ENCODE measurements at places on chromosomes 4 and X.

DNA sequence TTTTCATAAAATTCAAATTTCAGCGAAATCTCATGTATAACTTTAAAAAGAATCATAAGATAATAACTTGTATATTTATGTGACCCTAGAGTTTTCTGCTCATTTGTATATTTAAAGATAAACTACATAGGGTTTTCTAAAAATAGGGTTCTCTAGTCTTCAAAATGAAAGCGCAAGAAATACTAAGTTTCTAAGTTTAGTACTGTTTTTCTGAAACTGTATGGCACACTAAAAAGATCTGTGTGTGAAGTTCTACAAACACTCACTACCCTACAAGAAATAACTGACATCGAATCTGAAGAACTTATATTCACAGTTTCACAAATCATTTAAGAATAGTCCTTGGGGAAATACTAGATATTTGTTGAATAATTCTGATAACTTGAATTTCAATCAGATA lies 38.7 kb upstream of the NDST4 start:
- no peak for DNase-seq

- no peak for DNase-seq
These were observed 53.1 kb downstream of the CHRNA9 start for GRCh38 chr4:40388239-40388638.

GRCh38 chr4:181281451-181281850 lies 961.8 kb upstream of the TENM3 start:
- no peak for DNase-seq

- DNase-seq = no peak
These were observed 30.1 kb downstream of the RTL5 start for GRCh38 chrX:72101597-72102037.

GRCh38 chr4:41281038-41281634 lies 24.4 kb downstream of the UCHL1 start:
- DNase-seq = peak; percentile 54

GRCh38 chr4:24748758-24749350 lies 46.5 kb upstream of the SOD3 start:
- no peak for DNase-seq

DNA sequence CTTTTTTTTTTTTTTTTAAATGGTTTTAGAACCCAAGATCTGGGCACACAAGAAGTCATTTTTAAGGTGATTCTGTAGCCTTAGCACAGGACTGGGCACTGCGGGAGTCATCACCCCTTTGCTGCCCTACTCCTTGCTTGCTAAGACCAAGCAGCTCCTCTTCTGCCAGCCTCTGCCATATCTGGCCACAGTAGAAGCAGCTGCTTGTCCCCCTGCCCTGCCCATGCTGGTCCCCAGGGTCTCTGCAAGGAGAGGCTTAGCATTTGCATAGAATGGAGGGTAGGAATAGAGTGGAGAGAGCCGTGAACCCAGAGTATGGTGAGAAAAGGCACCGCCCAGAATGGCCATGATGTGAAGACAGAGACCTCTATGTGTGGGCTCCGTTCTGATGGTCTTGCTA lies 109.3 kb downstream of the ADRA2C start:
- no peak for DNase-seq

DNA sequence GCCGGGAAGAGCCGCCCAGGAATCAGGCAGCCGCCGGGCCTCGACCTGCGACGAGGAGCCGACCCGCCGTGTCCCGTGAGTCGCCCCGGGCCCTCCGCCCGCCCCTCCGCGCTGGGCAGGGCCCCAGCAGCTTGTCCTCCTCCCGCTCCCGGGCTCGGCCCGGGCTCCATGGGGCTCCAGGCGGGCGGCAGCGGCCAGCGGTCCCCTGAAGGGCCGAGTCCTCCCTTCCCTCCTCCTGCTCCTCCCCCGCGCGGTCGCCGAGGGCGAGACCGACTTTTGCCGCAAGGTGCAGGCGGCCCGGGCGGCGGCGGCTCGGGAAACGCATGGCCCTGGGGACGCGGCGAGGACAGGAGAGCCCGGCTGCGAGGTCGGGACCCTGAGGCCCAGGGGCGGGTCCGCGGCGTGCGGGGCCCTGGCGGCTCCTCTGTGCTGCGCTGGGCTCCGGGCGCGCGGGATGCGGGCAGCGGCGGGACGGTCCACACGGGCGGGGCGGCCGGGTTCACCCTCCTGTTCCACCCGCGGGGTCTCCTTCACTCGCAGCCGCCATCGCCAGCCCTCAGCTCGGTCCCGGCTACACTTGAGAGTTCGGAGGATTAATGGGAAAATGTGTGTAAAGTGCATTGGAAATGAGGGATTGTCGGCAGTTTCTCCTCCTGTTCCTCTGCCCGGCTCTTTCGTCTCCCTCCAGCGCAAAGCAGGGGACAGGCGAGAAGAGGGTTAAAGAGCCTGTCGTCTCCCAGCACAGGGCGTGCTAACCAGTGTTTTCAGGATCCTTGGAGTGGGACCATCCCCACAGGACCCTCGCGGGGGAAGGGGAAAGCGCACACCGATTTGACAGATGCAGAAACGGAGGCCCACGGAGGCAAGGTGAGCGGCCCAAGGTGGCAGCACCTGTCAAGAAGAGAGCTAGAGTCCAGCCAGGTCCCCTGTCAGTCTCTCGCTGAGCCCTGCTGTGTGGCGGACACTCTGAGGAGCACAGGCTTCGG lies 16.6 kb upstream of the ZNF718 start:
- no peak for DNase-seq

DNA sequence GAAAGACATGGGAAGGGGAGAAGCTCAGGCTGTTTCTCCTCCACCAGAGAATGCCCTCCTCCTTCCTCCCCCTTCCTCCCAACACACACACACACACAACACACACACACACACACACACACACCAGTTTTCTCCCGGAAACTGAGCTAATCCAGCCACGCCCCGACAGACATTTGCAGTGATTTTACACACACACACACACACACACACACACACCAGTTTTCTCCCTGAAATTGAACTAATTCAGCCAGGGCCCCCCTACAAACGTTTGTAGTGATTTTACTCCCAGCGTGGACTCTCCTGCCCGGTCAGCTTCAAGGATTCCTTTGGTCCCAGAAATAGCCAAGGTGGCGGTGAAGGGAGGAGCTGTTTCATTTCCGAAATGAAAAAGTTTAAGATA lies 32.9 kb upstream of the STX18 start:
- DNase-seq = no peak

DNA sequence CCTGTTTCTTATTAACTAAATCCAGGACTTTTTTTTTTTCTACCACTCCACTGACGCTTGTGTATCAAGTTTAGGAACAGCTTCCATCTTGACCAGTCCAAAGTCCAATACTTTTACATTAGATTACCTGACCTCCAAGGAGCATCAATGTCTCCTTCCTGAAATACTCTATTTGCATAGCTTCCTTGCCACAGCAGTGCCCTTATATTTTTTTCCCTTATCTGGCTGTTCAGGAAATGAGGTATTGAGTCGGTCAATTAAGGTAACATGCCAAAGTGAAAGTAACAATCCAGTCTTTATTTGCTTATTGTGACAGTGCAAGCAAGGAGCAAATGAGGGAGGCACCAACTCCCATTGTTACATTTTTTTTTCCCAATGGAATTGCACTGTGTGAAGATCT lies 730.8 kb upstream of the NDST4 start:
- no peak for DNase-seq

- DNase-seq = no peak
These were observed 132.7 kb downstream of the TMEM164 start for GRCh38 chrX:110135618-110136017.

DNA sequence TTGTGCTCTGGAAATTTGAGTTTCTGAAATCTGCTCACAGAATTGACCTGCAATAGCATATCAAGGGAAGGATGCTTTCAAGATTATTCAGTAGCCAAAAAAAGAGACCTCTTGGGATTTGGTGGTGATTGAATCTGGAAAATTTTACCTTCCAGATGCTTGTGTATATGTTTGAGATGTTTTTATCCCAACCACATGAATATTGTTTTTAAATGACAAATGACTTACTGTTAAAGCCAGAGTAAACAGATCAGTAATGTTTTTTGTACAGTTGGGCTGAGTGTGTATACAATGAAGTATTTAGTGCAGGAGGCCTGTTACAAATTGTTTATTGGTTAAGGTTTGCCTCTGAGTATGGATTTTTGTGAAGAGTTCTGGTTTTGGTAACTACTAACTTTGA lies 126.5 kb downstream of the CBR4 start:
- DNase-seq = no peak

GRCh38 chr4:84500386-84501201 lies 1.5 kb upstream of the NKX6-1 start:
- DNase-seq = no peak

GRCh38 chr4:2068198-2068470 lies 9.0 kb downstream of the NAT8L start:
- no peak for DNase-seq

GRCh38 chr4:167966143-167966542 lies 126.2 kb upstream of the ANXA10 start:
- DNase-seq = no peak

- no peak for DNase-seq
These were observed 12.1 kb upstream of the CC2D2A start for GRCh38 chr4:15457406-15458201.

DNA sequence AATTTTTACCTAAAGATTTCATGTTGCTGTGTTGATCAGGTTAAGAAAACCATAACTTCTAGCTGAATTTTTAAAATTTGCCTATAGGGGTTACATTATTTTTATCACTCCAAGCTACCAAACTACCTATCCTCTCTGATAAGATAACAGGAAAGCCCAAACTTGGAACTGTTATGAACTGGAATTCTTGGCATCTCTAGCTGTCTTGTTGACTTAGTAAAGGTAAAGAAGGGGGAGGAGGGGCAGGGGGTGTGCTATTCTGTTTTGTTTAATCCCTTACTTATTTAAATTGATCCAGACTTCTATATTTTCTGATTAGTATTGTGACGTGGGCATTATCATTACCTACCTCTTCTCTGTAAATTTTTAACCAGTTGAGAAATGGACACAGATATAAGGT lies 54.7 kb downstream of the SLAIN2 start:
- no peak for DNase-seq

GRCh38 chr4:95761871-95762270 lies 78.0 kb upstream of the PDHA2 start:
- no peak for DNase-seq

DNA sequence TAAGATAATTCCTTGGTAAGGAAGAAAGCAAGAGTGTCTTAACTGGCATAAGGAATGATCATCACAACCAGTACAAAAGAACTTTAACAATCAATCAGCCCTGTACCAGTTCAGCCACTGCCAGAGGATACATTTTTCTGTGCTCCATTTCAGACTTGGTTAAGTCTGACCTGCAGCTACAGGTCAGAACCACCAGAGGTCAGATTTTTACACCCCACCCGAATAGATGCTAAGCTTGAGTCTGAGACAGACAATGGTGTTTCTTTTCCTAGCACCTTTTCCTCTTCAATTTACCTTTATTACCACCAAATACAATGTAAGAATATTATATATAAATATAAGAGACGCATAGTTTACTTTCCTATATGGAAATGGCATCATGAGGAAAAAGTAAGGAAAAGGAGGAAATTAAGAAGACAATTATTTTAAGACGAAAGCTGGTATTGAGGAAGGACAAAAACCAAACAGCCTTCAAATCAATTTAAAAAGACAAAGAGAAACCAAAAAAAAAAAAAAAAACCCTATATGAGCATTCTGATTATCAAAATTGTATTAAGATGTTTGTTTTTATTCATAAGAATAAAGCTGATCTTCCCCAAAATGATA lies 215.3 kb upstream of the TTC29 start:
- DNase-seq = no peak

GRCh38 chr4:112647785-112648184 lies 10.8 kb downstream of the LARP7 start:
- no peak for DNase-seq

GRCh38 chr4:128703948-128704347 lies 105.6 kb upstream of the JADE1 start:
- no peak for DNase-seq

GRCh38 chrX:39459952-39460351 lies 637.8 kb downstream of the BCOR start:
- no peak for DNase-seq

GRCh38 chr4:109648266-109648996 lies 54.8 kb downstream of the CASP6 start:
- no peak for DNase-seq

GRCh38 chrX:100405424-100405823 lies 4.6 kb downstream of the PCDH19 start:
- no peak for DNase-seq

- DNase-seq = peak; percentile 10
These were observed 109.0 kb downstream of the ENOX2 start for GRCh38 chrX:130793975-130794374.

DNA sequence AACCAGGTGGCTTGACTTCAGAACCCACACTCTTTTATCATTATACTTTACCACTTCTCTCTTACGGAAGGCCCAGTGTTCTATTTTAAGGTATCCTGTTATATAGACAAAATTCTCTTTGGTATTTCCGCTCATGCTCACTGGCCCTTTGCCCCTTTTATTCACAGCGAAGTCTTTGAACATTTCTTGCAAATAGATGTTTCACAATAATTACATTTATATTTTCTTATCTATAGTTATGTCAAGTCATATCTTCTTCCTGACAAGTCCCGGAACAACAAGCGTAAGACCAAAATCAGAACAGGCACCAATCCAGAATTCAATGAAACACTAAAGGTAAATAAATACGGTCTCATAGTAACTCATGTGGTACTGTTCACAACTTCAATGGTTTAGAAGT lies 102.0 kb downstream of the SYTL5 start:
- no peak for DNase-seq

DNA sequence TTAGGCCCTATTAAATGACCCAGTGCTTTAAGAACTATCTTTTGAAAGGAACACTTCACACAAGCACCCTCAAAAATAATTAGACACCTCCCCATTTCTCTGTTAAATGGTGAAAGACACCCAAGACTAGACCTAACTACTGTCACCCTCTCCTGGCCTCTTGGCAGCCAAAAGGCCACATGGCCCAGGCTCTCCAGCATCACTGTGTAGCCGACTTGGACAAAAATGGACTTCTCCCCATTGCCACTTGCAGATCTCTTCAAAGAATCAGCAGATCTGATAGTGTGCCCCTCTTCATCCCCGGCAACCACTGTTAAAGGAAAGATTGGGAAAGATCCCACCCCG lies 2.0 kb downstream of the MID1IP1 start:
- no peak for DNase-seq

GRCh38 chrX:71168134-71168533 lies 23.5 kb downstream of the NLGN3 start:
- no peak for DNase-seq

GRCh38 chr4:38160487-38161207 lies 200.4 kb downstream of the PTTG2 start:
- DNase-seq = peak; percentile 30

DNA sequence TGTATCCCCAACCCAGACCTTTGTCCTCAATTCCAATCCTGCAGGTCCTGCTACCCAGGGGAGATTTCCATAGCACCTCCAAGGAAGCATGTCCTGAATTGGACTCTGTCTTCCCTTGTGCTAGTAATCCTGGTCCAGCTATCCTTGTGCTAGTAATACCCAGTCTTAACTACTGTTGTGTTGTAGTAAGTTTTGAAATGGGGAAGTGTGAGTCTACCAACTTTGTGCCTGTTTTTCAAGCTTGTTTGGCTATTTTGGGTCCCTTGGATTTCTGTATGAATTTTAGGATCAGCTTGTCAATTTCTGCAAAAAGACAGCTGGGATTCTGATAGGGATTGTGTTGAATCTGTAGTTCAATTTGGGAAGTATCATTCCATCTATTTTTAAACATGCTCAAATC lies 51.4 kb downstream of the CD99L2 start:
- no peak for DNase-seq

Measured in NCI-H1417 treated with DMSO at 0.1 percent for 48 hours (cell line).